ENCODE measurements at places on chromosomes 2 and 18.

- DNase-seq: no peak
These were observed 171.2 kb downstream of the ANTXR1 start for GRCh38 chr2:69184224-69184623.

GRCh38 chr2:42859006-42859552, 66.7 kb upstream of the HAAO start:
- DNase-seq: peak; percentile 23

DNA sequence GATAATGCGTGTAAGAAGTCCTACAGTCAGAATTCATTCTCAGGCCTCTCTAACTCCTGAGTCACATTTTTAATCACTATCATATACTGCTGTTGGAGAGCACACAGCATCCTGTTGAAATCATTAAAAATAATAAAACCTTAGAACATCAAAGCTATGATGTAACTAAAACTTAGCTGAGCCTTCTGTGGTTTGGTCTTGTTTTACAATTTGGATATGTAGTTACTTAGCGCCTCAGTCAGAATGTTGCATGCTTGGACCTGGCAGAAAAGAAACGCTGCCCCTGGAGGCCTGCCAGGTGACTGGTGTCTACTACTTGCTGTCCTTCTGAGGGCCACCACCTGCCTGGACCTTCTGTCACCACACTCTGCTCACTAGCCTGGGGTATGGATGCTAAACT, 261.1 kb upstream of the RASGRP3 start:
- DNase-seq: no peak

GRCh38 chr18:21678859-21679258, 25.7 kb downstream of the ABHD3 start:
- DNase-seq: no peak

- DNase-seq: no peak
These were observed 49.9 kb downstream of the TRAF3IP1 start for GRCh38 chr2:238370094-238370822.

DNA sequence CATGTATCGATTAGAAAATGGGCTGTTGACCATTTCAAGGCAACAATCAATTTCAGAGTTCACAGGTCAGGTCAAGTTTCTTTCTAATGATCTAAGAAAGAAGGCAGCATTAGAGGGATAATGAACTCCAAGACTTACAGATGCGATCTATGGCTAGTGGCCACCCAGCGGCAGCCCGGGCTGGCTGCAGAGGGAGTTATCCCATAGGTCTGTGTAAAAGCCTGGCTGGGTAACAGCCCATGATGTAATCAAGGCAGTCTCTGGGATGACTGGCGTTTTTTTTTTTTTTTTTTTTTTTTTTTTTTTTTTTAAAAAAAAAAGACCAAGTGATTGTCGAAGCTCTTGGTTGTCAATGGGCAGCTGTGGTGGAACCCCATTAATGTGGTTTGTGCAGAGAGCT, 171.1 kb upstream of the SKOR2 start:
- DNase-seq: no peak

- peak; percentile 72 for DNase-seq
These were observed at the start of gene LIPG for GRCh38 chr18:49561289-49562193. Gene LIPG, plus strand, starts transcription at chr18:49562057. Its CDS starts 252 bp downstream, at chr18:49562309.

Data from NCI-H2107 (cell line).